ENCODE measurements at places on chromosomes 12 and 14.

DNA sequence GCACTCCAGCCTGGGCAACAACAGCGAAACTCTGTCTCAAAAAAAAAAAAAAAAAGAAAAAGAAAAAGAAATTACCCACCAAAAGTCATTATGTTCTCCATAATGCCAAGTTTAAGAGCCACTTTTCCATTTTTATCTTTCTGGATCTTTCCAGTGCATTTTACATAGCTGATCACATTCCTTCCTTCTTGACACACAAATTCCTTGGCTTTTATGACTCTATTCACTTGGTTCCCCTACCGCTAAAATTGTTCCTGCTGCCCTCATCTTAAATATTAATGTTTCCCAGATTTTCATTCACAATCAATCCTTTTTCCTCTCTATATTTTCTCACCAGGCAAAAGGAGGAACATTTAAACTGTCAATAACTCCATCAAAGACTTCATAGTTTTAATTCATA lies 20.2 kb downstream of the KLHL28 start:
- no peak for DNase-seq

GRCh38 chr12:102201436-102202061 lies 3.9 kb upstream of the PMCH start:
- DNase-seq, result no peak

DNA sequence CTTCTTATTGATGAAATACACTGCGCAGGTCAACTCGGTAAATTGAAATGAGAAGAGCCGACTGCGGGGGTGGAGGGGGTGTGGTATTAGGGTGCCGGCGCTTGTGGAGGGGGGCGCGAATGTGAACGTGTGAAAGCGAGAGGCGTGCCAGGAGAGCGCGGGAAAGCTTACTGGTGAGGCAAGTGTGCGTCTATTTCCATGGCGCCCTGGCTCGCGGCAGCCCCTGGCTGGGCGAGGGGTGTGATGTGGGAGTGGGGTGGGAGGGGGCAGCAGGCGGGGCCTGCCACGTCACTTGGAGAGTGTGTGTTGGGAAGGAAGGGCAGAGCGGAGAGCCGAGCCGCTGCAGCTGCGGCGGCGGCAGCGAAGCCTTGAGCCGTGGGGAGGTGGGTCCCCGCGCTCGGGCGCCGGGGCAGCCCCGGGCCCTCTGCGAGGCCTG lies 88.8 kb downstream of the GALNT8 start:
- DNase-seq, result no peak

GRCh38 chr12:57008178-57008577 lies 1.8 kb upstream of the ZBTB39 start:
- peak; percentile 34 for DNase-seq

DNA sequence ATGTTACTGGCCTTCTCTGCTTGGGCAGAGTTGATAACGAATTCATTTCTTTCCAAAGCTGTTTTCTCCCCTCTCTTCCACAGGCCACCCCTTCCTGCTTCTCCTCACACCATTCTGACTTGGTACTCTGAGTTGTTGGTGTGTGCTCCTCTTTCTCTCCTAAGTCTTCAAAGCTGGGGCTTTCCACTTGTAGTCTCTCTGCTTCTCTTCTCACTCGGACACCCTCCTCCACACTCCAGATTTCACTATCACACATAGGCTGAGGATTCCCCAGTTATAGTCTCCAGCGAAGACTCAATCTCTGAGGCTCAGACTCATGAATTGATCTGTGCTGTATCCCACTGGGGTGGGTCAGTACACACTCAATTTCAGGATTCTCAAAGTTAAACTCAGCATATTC lies 201.0 kb downstream of the SSPN start:
- no peak for DNase-seq

GRCh38 chr12:34292736-34293625 lies 270.7 kb downstream of the ALG10 start:
- no peak for DNase-seq

GRCh38 chr14:95361373-95362137 lies 41.8 kb upstream of the CLMN start:
- no peak for DNase-seq

- no peak for DNase-seq
Measured at GRCh38 chr14:104094709-104095425, 9.4 kb downstream of the ASPG start.

GRCh38 chr12:52390739-52391617 lies 5.5 kb upstream of the KRT84 start:
- no peak for DNase-seq

DNA sequence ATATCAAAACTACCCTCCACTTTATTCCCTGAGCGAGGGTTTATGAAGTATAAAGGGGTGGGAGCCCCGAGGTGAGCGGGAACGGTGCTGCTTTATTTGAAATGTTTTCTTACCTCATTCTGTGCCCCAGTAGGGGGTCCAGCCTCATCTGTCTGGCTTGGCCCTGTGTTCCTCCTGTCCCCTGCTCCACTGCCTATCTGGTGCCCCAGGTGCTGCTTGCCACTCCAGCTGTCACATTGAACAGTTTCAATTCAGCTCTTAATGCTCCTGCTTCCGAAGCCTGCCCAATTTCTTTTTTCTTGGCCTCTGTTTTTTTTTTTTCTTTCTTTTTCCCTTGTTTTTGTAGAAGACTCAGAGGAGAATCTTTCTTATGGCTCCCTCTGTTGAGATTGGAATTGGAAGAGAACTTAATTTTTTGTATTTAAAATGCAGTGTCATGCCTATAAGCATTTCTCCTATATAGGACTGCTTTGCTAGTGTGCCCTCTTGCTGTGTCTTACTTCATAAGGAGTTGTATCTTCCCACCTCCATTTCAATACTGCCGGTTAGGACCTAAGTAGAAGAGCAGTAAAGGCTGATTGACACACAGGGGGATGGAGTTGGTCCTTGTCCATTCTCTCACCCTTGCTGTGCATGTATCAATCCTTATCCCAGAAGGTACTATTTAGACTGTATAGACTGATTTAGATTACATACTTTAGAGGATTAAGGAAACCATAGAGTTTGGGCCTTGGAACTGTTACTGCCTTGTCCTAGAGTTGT lies 2.3 kb downstream of the ATXN7L3B start:
- no peak for DNase-seq

GRCh38 chr14:104972301-104973134 lies 5.7 kb downstream of the AHNAK2 start:
- no peak for DNase-seq
